Stimulated activated CD4-positive, alpha-beta T cell treated with anti-CD3 and anti-CD28 coated beads, Interleukin-1b, Interleukin-23, amount 100 ng/mL, for 1 hour (primary cell): ENCODE measurements at places on chromosomes 11 and 22.

DNA sequence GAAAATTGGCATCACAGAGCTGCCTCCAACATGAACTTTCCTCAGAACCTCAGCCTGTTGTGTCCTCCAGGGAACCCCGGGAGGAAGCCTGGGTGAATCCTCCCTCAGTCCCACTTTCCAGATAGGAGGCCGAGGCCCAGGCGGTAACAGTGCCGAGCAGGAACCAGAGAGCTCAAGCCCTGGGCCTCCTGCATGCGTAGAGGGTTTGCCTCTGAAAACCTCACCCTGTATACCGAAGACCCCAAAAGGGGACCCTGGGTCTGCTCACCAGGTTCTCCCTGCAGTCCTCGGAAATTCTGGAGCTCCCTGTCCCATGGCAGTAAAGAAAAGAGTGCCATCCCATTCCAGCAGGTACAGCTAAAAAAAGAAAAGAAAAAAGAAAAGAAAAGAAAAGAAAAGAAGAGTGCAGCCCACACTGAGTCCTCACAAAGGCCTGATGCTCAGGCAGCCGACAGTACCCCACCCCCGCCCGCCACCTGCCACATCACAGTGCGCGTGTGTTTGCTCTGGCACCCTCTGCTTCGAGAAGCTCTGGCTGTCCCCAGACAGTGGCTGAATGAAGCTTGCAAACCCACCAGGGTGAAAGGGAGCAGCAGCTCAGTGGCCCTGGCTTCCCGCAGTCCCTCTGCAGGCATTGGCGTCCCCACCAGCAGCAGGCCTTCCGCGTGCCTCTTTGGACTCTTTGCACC, 28.4 kb upstream of the FADD start:
- no peak for DNase-seq

DNA sequence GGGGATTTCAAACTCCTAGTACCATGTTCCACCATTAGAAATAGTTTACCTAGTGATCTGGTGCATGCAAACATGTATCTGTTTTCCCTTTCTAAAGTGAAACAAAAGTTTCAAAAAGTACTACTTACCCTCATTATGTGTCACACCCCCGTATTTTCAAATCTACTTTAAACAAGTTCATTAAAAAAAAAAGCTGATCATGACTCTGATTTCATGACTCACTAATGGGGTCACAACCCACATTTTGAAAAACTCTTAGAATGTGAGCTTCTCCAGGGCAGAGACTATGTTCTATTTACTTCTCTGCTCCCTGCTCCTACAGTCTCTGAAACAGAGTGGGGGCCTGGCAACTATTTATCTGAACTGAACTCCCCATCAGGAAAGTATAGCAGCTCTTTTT, 18.2 kb downstream of the CHRM1 start:
- no peak for DNase-seq

DNA sequence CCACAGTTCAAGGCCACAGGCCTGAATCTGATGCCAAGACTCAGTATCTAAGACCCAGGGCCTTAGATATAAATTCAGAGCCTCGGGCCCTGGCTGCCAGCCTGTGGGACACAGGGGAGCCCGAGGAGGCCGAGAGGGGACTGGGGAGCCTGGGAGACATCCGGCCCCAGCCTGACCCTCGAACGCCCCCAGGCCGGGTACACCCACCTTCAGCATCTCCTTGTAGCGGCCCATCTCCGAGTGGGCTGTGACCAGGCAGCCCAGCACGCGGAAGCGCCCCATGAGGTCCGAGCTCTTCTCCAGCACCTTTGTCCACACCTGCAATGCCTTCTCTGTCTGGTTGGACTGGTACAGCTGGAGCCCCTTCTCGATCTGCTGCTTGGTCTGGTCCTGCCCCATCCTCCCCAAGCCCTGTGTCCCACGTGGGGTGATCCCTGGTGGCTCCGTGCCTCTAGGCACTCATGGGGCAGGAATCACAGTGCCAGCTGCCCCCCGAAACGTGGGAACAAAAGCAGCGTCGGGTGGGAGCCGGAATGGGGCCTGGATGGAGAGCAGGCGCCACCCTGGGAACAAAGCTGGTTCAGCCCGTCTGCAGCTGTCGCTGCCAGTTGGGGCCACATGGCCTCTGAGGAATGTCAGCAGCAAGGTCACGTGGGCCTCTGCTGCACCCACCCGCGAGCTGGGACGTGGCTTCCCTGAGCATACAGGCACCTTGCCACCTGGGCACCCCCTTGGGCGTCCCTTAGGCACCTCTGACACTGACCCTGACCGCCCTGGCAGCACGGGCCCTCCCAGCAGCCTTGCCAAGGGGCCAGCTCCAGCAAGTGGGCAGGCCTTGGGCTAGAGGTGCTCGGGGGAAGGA, at the start of gene RAPSN:
TSS of gene RAPSN (minus strand) at position 571 of the 862 bp plus-strand sequence. CDS start at position 399, 172 bp downstream.
- DNase-seq: no peak

DNA sequence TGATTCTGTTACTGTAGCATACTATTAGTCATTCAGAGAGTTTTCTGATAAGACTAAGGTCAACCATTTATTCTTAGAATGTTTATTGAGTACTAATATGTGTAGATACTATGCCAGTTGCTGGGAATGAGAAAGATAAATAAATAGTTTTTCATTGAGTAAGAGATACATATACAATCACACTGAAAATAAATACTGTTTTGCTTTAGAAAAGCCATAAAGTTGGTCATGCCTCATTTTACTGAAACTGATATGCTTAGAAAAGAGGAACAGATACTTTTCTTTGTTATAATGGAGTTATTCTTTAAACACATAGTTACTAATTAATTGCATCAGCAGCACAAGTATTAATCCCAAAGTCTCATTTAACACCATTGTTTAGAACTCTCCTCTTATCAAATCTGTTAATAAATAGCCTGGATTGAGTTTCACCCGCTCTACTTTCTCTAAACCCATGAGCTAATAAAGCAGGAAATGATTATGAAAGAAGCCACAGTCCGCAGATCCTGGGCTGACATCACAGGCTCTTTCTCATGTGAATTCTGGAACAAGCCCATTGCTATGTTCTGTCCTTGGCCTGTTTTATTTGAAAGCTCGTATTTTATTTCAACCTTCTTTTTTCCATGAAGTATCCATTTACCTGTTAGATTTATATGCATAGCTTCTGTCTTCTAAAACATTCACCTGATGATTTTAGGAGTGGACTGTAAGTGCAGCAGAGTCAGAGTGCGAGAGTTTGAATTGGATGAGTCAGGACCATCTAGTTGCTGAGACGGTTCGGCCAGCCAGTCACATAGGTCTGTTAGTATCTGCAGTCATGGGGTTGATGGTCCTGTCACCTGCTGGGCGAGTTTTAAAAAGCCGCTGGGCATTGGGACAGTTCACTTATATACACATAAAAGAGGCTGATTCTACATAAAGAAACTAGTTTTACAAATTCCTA, 35.5 kb downstream of the PIWIL4 start:
- no peak for DNase-seq

- DNase-seq: no peak
Measured at GRCh38 chr11:475941-476340, 25.9 kb downstream of the PTDSS2 start.

DNA sequence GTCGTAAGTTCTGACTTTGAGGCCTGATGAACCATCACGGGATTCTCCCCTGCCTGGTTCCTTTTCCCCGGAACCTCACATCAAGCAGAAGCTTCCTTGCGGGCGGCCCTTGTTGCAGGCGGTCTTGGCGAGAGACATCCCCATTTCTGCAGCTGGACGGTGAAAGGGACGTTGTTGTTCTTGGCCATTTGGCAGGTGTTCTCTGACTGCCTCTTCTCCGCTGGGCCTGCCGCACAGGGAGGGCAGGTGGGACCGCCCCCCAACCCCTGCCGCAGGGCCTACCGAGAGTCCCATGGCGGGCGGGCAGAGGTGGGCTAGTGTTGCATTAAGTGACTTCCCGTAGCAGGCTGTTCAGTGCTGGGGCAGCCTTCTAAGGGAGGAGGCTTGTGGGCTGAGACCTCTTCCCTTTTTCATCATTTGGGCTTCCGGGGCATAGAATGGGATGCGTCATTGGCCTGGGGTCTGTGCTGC, 26.9 kb upstream of the GRAMD4 start:
- no peak for DNase-seq

DNA sequence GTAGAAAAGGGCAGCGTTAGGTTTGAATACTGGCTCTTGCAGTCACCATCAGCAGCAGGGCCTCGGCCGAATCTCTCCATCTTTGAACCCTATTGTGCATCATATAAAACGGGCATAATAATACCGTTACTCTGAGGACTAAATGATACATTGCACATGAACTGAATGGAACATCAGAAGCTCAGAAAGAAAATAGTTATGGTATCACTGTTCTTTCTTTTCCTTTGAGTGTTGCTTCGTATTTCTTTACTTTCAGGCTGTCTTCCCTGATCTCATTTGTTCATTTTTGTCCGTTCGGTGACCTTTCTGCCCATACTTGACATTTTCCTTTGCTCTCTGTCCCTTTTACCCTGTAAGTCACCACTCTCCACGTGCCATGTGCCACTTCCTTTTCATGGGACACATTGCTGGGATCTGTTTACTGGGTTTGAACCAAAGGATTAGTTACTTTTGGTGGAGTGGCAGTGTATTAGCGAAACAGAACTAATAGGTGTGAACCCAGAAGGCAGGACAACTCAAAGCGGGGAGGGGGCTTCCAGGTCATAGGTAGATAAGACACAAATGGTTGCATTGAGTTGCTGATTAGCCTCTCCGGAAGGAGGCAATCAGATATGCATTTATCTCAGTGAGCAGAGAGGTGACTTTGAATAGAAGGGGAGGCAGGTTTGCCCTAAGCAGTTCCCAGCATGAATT, 717 bp upstream of the ZNF202 start:
- no peak for DNase-seq

GRCh38 chr11:127619946-127620345, 619.4 kb upstream of the KIRREL3 start:
- no peak for DNase-seq

DNA sequence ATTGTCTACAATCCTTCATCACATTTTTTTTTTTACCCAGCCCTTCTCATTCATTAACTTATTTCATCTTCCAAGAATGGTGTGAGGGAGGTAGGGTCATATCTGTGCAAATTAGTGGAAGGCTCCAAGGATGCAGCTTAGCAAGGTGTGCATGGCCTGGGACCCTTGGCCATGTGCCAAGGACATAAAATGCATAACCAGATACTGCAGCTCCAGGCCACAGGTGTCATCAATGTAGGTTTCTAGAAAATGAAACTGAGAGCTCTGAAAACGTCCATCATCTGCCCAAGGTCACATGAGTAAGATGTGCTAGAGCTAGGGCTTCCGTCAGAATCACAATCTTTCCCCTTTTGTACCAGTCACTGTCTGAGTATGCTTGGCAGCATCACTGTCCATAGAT, 29.8 kb downstream of the ANKK1 start:
- no peak for DNase-seq

DNA sequence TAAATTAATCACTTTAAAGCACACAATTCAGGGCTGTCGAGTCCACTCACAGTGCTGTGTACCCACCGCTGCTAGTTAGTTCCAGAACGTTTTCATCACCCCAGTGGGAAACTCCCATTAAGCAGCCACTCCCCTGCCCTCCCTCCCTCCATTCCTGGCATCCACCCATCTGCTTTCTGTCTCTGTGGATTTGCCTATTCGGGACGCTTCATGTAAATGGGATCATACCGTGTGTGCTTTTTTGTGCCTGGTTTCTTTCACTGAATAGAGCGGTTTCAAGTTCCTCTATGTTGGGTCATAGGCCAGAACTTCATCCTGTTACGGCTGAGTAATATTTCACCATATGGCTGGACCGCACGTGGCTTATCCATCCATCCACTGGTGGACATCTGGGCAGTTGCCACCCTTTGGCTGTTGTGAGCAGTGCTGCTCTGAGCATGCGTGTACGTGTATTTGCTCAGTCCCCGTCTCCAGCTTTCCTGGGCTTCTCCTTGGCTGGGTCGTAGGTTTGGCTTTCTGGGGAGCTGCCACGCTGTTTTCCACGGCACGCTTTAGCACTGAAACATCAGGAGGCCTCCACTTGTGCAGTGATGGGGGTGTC, 30.1 kb downstream of the ARHGAP8 start:
- DNase-seq: no peak
